ENCODE measurements at places on chromosomes 3 and 15. TPM values are rescaled to one million over a fixed set of nuclear protein-coding genes. Genes with fewer than 3 reads are reported as not detected.

DNA sequence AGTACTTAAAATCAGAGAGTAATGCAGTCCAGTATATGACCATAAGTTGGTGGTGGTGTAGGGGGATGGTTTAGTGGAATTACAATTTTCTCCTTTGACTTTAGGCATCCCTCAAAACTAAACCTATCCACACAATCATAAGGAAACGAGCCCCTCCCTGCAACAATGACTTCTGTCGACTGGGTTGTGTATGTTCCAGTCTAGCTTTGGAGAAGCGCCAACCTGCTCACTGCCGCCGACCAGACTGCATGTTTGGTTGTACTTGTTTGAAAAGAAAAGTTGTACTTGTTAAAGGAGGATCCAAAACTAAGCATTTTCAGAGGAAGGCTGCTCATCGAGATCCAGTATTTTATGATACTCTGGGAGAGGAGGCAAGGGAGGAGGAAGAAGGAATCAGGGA lies 52.8 kb downstream of the MGA start:
- no peak for DNase-seq

DNA sequence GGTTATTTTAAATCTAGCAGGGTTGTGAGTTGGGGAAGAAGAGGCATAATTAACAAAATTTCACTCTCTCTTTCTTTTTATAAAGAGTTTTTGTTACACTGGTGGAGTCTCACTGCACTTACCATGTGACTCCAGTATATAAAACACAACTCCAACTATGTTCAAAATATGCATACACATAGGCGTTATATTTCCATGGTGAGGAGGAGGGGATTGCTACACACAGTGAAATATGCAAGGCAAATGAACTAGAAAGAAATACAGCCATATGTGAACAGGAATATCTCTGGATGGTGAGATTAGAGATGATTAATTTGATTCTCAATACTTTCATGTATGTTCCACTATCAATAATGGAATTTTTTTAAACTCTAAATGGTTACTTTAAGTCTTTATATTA lies 385.0 kb downstream of the MAGI1 start:
- no peak for DNase-seq

GRCh38 chr3:113153499-113154107 lies 57.8 kb upstream of the BOC start:
- no peak for DNase-seq

DNA sequence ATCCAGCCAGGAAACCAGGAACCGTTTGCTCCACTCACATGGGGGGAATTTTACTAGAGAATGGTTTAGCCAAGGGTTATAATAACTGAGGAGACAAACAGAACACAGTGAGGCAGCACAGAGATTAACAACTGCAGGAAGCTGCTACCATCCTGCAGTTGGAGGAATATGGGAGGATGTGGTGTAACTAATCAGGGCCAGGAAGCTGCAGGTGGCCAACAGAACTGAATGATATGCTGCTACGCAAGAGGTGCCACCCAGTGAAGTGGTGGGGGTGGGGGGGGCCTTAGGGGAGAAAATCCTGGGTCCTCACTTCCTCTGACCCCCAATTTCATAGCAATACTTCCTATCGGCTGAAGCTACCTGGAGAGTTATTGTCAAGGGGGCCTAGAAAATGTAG lies 306.4 kb upstream of the STT3B start:
- peak; percentile 59 for DNase-seq

DNA sequence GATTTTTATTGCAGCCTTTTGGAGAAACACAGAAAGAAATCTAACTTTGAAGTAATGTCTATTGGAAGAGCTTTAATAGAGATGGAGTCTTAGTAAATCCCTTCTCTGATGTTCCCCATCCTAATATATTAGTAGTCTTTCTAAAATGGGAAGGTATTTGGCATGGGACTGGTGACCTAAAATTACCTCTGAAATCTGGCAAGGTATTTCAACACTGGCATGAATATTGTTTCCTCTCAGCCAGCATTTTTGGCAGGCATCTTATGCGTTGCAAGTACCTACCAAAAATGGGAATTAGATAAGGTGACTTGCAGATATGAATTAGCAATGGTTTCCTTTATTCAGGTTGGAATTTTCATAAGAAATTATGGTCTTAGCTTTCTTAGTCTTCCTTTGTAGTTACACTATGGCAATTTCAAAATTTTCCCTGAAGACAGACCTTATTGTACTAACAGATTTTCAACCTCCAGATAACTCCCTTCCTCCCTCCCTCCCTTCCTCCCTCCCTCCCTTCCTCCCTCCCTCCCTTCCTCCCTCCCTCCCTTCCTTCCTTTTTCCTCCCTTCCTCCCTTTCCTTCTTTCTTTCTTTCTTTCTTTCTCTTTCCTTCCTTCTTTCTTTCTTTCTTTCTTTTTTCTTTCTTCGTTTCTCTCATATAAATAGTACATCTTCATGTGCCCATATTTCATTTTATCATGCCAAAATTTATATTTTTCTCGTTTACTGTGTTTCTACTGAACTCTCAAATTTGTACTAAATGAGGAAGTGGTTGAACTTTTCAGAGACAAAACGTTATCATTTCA lies 168.2 kb upstream of the KCNMB2 start:
- no peak for DNase-seq

DNA sequence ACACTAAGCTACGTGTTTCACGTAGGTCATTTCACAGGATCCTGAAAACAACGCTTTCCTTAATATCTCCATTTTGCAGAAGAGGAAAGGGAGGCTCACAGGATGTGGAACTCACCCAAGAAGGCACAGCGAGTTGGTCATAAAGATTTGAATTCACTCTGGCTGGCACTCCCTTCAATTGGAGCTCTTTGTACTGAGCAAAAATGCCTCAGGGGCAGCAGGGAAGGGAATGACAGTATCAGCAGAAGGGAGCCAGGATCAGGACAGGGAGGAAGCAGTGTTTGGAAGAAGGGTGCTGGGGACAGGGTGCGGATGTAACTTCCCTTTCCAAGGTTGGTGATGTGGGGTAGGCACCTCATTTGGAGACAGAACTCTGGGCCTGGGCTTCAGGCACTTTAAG lies 1.1 kb upstream of the ST6GAL1 start:
- DNase-seq, result no peak

- no peak for DNase-seq
Measured at GRCh38 chr3:43001094-43001553, 22.0 kb downstream of the GASK1A start.

- DNase-seq, result peak; percentile 33
Measured at GRCh38 chr3:195546130-195546560, 3.0 kb upstream of the PPP1R2 start.

DNA sequence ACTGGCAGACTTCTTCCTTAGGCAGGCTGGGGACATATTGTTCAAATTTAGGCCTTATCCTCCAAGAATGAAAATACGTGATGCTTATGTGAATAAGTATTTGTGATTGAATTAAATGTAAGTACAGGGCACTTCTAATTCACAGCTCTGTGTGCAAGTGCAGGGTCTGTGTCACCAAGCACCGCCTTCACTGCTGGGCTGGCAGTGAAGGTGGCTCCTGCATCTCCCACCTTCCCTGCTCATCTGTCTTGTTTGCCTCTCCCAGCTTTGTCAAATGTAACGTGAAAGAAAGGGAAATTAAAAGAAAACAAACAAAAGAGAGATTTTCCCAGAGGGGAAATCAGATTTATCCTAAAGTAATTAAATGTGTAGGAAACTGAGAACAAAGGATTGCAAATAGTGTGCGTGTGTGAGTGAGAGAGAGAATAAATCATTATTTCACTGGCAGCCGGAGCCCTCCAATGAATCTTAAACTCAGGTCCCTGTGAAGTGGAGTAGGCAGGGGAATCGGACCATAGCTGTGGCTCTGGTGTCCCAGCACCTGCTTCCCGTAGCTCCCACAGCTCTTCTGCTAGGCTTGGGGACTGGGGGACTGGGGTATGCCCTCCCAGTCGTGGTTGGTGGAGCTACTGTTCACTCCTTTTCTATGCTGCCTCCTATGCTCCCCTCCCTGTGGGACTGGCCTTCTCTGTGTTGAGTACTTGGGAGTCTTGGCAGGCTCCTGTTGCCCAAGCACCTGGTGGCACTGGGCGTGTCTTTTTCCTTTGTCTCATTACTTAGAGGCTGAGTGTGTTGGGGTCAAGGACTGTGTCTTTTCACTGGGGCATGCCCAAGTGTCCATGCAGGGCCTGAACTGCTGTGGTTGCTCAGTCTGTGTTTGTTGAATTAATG lies 222.2 kb downstream of the EPHB1 start:
- no peak for DNase-seq

- DNase-seq, result no peak
Measured at GRCh38 chr15:52257734-52258062, 37.9 kb downstream of the MYO5C start.

TMOD2 gene
- total RNA-seq, result 12.0 TPM

- DNase-seq, result no peak
Measured at GRCh38 chr3:22040150-22040549, 289.1 kb upstream of the ZNF385D start.

- no peak for DNase-seq
Measured at GRCh38 chr3:123568034-123568433, 16.8 kb downstream of the HACD2 start.

DNA sequence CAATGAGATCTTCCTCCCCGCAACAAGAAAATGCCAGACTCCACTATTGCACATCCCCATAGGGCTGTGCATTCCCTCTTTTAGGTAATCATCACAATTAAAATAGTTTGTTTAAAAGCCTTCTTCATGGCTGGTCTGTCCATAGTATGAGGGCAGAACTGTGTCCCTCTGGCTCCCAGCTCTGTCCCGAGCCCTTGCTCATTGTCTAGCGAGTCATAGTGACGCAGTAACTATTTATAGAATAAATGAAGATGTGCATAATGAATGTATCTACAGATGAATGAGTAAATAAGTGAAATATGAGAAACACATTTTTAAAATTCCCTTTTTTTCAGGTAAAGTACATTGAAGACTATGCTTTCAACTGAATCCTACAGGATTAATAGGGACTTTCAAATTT lies 128.4 kb upstream of the TMC3 start:
- no peak for DNase-seq

- no peak for DNase-seq
Measured at GRCh38 chr15:34084086-34084485, 17.6 kb downstream of the EMC7 start.

TTLL13 gene
- total RNA-seq, result not detected

DNA sequence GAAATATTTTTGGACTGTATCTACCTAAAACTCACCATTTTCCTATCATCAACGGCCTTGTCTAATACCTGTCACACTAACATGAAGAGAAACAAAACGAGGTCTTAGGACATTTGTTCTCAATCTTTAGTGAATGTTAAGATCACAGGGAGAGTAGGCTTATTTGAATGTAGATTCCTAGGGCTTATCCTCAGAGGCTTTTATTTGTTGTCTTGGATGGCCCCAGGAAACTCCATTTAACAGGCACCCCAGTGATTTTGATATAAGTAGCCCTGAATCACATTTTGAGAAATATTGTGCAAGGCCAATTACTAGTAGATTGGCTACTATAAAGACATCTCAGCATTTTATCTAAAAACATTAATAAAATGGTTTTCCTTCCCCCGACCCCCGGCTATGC lies 367.4 kb downstream of the GAP43 start:
- no peak for DNase-seq

DNA sequence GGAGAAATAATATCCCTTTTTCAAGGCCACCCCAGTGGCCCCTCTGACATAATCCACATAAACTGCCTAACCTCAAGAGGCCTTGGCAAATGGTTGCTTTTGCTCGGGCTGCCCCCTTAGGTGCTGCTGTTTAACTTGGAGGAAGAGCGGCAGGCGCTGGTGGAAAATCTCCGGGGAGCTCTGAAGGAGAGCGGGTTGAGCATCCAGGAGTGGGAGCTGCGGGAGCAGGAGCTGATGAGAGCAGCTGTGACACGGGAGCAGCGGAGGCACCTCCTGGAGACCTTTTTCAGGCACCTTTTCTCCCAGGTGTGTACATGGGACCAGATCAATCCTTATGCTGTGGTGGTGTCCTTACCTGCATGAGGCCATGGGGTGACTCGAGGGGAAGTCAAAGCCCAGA lies 15.0 kb downstream of the DUOX1 start:
- no peak for DNase-seq

C3orf49 gene
- total RNA-seq, result not detected

CPNE9 gene
- not detected for total RNA-seq

RYR3 gene
- not detected for total RNA-seq

GRCh38 chr3:131031660-131032059 lies 5.0 kb downstream of the NEK11 start:
- no peak for DNase-seq

DNA sequence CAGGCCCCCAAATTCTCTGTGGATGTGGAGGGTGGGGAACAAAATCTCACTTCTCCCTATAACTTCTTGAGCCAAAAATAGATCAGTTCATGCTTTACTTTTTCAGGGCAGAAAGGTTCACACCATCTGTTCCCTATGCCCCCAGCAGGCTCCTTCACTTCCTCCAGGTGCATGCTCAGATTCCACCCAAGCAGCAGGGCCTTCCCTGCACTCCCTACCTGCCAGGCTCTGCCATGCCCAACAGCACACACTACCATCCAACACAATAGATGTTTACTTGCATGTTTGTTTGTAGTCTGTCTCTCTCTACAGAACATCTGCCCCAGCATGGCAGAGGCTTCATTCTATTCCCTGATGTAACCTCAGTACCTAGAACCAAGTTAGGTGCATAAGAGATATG lies 43.3 kb downstream of the GABRB3 start:
- DNase-seq, result no peak

DNA sequence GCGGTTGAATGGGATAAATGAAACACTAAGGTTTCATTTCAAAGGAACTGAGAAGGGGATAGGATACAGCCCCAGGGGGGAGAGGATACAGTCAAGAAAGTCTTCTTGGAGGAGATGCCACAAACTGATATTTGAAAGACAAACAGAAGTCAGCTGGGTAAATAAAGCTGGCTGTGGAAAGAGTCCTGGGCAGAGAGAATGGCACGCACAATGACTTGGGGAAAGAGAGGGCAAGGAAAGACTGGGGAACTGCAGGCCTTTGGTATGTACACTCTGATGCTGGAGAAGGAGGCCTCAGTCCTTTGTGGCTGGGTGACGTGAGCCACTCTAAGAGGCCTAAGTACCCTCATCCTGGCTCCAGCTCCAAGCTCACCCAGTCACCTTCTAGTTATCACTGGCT lies 45.2 kb upstream of the LMCD1 start:
- no peak for DNase-seq

Data from activated CD8-positive, alpha-beta T cell treated with anti-CD3 and anti-CD28 coated beads, Interleukin-2, amount 10 ng/mL, durations not matched to agents 7 days and 5 days (primary cell).